ENCODE measurements at places on chromosomes 13 and 19.

GRCh38 chr19:17214508-17215126 is 540 bp upstream of the USE1 start:
- DNase-seq = no peak

DNA sequence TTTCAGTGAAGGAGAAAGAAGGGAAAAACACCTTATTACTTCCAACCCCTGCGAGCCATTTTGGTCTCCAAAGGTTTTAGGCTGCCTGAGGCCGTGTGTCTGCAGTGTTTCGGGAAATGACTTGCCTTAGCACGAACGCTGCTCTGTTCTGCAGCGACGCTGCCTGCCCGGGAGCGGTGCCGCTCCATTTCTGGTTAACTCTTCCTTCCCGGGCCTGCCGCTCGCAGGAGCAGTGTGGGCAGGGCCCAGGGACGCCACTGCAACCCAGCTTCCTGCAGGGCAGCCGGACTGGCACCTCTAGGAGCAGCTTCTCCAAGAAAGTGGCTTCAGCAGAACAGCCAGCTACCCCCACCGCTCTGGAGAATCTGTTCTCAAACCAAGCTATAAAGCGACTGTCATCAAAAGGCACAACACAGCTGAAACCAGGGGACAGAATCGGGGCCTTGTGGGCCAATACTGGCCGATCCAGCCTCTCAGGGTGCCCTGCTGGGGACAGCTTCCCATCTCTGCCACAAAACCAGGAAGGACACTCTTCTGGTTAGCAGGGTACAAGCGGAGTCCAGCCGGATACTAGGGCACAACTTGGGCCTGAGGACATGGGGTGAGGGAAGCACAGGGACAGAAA is 72.2 kb downstream of the KCTD15 start:
- DNase-seq = peak; percentile 36

DNA sequence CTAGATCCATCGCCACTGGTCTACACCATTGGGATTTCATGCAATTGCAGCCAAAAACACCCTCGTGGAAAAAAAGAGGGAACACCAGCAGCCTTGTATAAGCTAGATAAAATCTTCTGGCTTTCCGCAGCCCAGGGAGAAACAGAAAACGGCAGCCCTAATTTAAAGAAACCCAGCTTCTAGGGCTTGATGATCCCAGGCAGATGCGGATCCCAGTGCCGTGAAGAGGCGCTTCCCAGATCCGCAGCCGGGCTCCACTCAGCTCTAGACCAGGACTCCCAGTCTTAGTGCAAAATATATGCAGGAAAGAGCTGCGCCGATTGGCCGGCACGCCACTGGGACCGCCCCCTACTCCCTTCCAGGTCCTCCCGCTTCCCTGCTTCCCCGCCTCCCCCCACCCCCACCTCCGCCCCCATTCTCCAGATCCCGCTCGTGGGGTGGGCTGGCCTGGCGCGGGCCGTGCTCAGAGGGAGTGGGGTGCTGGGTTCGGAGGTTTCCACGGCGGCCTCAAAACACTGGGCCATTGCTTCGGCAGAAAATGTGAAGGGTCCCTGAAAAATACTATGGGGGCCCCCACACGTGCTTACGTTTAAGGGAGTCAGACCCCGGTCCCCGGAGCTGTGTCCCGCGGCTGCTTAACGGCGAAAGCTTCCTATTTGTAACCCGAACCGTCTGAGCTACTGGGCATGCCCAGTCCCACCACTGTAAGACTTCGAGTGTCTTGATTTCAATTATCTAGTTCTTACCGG is 63.1 kb downstream of the SERP2 start:
- DNase-seq = peak; percentile 95

- no peak for DNase-seq
Measured at GRCh38 chr13:111267784-111268183, 52.7 kb upstream of the TEX29 start.

- DNase-seq = no peak
Measured at GRCh38 chr13:61486496-61486895, 70.8 kb upstream of the PCDH20 start.

DNA sequence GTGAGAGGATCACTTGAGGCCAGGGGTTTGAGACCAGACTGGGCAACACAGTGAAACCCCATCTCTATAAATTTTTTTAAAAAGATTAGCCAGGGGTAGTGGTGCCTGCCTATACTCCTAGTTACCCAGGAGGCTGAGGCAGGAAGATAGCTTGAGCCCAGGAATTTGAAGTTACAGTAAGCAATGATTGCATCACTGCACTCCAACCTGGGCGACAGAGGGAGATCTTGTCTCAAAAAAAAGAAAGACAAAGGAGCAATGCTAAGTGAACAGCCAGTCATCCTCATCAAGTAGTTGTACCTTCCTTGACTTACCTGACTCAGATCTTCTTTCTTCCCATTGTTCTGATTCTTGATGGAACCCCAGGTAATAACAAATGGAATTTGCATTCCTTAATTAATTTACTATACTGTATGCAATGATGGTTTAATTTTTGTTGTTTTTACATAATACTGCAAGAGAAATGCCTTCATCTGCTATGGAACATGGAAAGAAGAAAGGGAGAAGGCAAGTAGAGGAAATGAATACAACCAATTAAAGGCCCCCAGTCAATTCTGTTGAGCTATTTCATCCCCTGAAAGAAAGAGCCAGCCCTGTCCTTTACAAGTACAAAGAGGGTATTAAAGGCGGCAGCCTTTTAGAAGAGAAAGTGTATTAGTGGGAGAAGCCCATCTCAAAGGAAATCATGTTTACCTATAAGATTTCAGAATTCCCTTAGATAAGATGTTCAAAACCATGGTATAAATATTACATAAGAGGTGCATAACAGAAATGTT is 316.7 kb downstream of the DIAPH3 start:
- no peak for DNase-seq

DNA sequence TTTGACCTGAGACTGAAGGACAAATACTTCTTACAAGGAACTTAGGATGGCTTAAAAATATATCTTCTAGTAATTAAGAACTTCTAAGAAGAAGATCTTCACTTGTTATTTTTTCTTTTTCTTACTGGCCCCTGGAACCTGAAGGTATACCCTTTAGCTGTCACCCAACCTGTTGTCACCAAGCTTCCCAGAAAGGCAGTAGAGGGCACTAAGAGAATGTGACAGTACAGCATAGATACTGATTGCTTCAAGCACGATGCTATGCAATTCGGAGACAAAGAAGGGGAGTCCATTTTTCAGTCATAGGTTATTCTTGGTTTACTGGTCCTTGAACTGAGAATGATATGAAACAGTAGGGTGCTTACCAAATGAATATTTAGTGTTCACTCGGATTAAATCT is 208.3 kb upstream of the PCDH9 start:
- no peak for DNase-seq

DNA sequence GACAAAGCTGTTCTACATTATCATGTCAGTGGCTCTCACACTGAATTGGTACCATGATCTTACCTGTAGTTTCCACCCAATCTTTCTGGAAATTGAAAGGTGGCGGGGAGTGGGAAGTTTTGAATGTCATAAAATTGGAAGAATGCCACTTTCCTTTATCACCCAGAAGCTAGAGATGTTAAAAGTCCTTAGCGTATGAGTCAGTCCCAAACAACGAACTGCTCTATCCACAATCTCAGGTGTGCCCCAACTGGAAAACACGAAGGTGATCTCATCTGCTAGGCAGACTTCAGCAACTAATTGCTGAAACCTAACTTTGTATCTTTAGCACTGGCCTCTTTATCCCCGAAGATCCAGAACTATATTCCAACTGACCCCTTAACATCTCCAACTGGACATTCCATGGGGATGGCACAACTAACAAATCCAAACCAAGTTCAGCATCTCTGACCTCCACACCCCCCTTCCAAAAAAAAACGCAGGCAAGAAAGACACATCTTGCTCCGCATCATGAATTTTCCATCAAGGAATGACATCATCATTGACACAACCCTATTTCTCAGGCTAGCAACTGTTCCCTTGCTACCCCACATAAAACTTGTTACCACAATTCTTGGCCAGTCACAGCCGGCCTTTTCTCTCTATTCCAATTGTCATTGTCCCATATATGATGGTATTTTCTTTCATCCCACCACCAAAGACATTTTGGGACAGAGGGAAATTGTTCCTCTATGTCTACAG is 175.4 kb downstream of the KLF12 start:
- DNase-seq = no peak

DNA sequence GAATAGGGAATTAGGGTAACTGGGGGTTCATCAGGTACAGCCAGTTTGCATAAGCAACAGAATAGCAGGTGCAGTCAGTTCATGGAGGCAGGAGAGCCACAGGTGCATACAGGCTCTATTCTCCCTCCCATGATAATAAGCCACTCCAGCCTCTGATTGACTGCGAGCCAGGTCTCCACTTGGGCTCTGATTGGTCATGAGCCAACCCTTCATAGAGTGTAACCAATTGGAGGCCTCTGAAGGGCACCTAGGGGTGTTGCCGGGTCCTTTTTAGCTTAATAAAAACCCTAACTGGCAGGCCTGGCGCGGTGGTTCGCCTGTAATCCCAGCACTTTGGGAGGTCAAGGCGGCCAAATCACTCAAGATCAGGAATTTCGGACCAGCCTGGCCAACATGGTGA is 8.7 kb upstream of the CKM start:
- DNase-seq = no peak

- no peak for DNase-seq
Measured at GRCh38 chr19:7751157-7751783, 3.9 kb upstream of the CD209 start.

DNA sequence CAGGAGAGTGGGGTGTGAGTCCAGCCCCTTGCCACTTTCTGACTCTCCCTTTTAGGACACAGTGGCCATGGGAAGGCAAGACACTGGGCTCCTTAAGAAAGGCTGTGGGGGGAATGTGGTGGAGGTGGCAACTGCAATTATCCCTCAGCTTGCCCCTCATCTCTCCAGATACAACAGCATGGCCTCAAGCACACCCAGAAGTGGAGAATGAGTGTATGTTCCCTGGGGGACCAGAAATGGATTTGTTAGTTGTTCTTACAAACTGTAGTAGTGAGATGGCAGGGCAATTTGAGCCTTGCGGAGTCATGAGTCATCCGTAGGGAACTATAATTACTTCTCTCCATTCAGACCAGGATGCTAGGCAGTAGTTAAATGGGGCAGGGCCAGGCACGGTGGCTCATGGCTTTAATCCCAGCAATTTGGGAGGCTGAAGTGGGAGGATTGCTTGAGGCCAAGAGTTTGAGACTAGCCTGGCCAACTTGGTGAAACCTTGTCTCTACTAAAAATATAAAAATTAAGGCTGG is 25.6 kb upstream of the CXCL17 start:
- no peak for DNase-seq

All from nephron progenitor cell (in vitro differentiated cells).